ENCODE measurements at places on chromosomes 7 and 10.

- DNase-seq, result no peak
Measured at GRCh38 chr7:56447864-56448693, 331.9 kb upstream of the NUPR2 start.

DNA sequence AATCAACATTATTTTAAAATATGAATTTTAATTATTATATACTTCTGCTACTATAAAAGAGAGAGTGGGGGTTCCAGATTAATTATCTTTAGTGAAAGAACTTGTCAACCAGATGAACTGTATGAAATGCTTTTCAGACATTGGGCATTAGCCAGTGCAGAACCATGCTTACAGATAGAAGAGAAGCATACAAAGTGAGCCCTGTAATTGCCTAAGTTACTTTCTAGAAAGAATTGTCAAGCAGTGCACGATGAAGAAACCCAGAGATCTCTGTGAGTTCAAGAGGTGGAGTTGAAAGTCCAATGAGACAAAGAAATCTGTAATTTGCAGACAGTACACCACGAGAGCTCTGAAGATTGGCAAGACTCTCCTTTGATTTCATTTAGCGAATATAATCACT lies 166.7 kb downstream of the CDC14C start:
- DNase-seq, result no peak

DNA sequence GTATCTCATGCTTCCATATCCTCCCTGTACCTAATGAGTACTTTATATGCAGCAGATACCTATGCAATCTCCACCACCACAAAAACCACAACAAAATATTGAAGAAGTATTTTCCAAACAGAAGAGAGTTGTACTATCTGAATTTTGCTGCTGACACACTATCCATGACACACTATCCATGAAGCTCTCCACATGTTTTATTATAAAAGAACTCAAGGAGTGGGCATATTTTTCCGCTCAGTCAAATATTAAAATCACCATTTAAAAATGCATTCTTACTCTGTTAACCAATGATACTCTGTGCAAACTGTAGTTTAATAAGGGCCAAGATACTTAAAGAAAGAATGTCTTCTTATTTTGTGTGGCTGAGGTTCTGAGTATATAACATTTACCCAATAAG lies 2.8 kb downstream of the BET1 start:
- no peak for DNase-seq

GRCh38 chr10:62264702-62265436 lies 3.8 kb downstream of the RTKN2 start:
- no peak for DNase-seq

GRCh38 chr10:91296471-91296870 lies 76.0 kb downstream of the PCGF5 start:
- DNase-seq, result no peak

DNA sequence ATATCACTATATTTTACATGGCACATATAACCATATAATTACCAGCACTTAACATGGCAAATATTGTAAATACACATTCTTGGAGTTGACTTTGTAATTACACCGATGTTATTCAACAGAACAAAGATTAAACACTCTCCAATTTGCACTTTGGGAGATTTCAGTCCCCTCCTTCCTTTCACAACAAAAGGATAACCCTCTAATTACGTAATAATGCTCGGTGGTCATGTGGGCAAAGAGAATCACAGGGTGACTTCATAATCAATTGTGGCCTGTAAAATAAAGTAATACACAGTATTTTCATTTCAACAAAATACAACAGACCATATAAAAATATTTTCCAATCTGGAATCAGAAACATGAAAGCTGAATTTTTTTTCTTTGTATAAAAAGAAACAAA lies 73.2 kb downstream of the RHOBTB1 start:
- DNase-seq, result no peak

DNA sequence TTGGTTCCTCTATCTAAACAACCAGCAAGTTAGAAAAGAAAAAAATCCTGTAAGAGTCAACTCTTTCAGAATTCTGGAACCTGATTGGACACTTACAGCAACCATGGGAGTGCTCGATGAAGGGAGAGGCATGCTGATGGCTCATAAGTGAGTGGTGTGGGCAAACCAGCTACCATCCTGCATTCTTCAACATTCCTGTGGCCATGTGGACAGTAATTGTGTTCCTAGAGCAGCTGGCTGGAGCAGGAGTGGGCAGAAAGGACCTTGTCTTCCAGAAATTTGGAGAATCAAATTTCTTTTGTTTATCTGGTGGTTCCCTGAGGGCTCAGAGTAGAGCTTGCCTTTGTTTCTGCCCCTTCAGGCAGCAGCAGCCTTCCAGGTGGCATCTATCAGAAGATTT lies 22.5 kb upstream of the MYL7 start:
- DNase-seq, result no peak

DNA sequence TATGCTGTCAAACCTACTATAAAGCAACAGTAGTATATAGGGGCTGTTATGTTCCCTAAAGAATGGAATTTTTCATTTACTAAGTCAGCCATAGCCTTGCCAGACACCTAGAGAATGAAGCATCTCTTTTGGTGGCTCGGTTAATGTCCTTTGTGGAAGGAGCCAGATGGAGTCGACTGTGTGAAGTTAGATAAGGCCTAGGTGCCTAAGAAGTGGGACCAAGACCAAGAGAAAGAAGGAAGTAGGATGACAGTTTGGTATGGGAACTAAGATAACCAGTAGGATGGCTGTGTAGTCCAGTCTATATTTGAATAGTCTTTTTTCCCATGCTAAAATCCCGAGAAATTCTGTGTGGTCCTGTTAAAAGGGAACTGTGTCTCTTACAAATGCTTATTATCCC lies 62.2 kb downstream of the REEP3 start:
- DNase-seq, result no peak

DNA sequence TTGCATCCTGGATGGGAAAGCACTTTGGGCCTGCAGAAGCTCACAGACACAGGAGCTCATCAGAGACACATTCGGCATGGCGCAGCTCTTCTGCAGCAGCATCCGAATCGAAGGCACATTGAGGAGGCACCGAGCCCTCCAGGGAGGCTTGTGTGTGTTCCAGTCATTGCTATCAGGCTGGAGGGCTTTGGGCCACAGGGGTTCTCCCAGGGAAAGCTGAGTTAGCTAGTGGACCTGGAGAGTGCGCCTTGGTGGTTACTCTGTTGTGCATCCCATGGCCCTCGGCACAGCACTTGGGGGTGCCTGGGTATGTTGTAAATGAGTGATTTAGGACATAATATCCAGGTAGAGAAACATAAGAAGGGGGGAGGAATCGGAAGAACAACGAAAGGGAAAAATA lies 388.7 kb upstream of the RNF32 start:
- DNase-seq, result no peak

DNA sequence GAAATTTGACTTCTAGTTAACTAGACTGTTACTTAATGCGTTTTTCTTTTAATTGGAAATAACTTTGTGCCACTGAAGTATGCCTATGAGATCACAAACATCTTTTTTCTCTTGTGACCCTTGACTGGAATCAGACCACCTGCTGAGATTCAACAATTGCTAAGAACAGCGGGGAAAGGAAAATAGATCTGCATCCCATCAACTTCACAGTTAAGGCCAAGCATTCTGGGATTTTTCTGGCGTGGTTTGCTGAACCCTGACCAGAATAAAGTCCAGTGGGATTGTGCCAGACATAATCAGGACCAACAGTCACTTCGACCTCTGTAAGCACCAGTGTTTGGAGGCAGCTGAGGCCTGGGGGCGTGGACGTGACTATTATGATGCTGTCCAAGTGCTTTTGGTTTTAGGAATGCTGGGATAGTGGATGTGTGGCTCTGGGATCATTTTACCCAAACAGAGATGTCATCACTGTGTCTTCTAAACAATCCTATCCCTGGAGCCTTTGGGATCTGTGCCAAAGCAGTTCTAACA lies 373.3 kb upstream of the PRKCQ start:
- DNase-seq, result no peak

DNA sequence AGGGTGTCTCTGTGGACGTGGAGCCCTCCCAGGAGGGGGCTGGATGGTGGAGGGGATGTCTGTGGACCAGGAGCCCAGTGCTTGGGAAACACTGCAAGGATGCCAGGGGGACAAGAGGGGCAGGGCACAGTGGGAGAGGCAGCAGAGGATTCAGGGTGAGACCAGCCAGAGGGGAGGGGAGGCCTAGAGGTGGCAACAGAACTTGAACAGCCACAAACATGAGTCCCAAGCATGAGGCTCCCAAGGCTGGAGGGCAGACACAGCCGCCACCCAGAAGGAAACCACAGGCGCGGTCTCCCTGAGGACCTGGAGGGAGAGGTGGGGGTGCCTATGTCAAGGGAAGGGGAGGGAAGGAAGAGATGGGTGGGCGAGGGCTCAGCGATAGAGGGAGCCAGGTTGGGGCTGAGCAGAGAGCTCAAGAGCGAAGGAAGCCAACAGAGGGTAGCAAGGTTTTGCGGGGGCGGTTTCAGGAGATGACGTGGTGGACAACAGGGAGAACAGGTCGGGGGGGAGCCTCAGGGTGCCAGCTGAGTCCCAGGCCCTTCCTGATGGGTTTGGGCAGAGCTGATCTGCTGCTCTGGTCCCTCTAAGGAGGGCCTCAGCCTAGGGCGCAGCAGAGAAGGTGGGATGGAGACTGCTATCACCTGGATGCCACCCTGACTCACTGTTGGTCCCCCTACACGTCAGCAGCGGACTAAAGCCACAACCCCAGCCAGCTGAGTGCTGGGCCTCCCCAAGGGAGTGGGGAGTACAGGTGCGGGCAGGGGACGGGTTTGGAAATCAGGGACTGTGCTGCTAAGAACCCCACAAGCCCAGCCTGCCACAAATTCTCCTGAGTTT lies 6.7 kb upstream of the PILRA start:
- no peak for DNase-seq

DNA sequence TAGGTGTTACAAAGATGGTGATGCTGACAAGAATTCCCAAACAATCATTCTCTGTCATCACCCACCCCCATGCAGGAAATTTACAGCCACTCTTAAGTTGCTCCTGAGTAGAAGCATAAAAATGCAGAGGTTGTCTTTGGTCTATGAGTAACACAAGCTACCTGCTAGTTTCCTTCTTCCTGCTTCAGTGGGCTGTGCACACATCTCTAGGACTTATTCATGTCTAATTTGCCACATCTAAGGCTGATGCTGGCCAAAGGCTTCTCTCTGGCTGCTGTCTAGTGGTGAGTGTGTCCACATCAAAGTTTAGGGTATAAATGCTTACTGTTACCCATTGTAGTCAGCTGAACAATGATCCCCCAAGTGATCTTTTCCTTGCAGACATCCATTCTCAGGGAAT lies 662.5 kb downstream of the TYW1 start:
- DNase-seq, result no peak

GRCh38 chr10:116247691-116248090 lies 25.3 kb downstream of the GFRA1 start:
- no peak for DNase-seq

DNA sequence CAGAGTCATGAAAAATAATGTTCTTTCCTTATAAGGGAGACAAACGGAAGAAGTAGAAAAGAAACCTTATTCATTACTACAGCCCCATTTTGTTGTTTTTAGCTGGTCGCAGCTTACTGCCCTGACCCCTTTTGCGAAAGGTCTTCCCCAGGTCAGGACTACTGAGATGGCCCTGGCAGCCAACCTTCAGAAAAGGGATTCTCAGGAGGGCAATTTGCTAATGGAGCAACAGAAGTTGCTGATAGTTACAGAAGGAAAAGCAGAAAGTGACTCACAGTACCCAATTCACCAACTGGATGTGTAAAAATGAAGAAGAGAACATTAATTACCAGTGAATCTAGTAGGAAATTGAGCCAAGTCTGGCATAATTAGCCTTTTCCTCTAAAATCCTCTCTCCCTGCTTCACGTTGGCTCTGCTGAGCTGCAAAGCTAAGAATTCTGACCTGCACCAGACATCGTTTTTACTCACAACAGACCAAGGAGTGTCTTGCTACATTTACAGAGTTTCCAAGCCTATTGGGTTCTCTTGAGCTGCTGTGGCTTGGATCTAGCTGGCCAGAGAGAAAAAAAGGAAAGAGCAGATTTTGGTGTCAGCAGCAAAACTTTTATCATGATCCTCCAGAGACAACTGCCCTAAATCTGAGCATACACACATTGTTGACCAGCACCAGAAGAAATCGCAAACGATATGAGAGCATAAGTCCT lies 499.9 kb upstream of the FZD8 start:
- DNase-seq, result no peak

Data from stimulated activated CD8-positive, alpha-beta memory T cell treated with anti-CD3 and anti-CD28 coated beads, Interleukin-4, amount 100 ng/mL, for 4 hours (primary cell).